ENCODE measurements at places on chromosomes 6 and 20. TPM values are rescaled to one million over a fixed set of nuclear protein-coding genes. Genes with fewer than 3 reads are reported as not detected.
A peak's percentile ranks its signal among the peaks of the same experiment; 100 is the strongest.

AVP gene
- polyA plus RNA-seq, result not detected

TCP11 gene
- not detected for polyA plus RNA-seq

MAFB gene
- not detected for polyA plus RNA-seq

KIF25 gene
- polyA plus RNA-seq, result not detected

RAET1L gene
- not detected for polyA plus RNA-seq

ARG1 gene
- not detected for polyA plus RNA-seq

DNA sequence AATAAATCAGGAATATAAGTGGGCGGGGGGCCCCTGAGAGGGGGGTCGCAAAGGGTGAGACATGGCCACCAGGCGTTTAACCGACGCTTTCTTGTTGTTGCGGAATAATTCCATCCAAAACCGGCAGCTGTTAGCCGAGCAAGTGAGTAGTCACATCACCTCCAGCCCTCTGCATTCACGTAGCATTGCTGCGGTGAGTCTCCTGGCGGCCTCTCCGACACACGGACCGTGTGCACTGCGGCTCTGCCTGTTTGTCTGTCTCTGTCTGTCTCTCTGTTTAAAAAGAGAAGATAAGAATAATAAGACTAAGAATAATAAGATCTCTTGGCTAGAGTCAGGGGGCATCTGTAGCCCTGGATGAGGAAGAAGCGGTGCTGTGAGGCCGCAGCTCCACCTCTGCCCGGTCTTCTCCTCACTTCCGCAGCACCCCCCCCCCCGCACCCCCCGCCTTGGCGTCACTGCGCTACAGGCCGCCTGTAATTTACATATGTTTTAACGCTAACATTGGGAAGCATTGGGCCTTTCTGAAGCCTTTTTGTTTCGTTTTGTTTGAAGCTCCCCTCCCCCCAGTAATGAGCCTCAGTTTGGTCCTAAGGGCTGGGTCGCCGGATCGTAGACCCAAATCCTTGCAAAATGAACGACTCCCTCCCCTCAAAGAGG lies 993 bp downstream of the STX16 start:
- peak; percentile 61 for DNase-seq
- H3K27me3 ChIP-seq, result no peaks in the 10 kb centered on the region
- peak overlapping the region; percentile 92 for H3K4me3 ChIP-seq
- no peaks in the 10 kb centered on the region for H3K36me3 ChIP-seq
- H3K4me1 ChIP-seq, result peaks cover 5% of the 10 kb centered on the region
- peak overlapping the region; percentile 93 for H3K27ac ChIP-seq

- no peaks in the 10 kb centered on the region for H3K27me3 ChIP-seq
- no peak overlapping the region for H3K27ac ChIP-seq
- H3K4me3 ChIP-seq, result no peak overlapping the region
- DNase-seq, result no peak
- peaks cover 30% of the 10 kb centered on the region for H3K4me1 ChIP-seq
Observed at GRCh38 chr6:11412011-11412424, 125.5 kb upstream of the TMEM170B start.

GRCh38 chr6:39050453-39051112 lies 2.0 kb downstream of the GLP1R start:
- no peaks in the 10 kb centered on the region for H3K4me1 ChIP-seq
- no peaks in the 10 kb centered on the region for H3K36me3 ChIP-seq
- H3K27ac ChIP-seq, result no peak overlapping the region
- no peak for DNase-seq

- H3K36me3 ChIP-seq, result no peaks in the 10 kb centered on the region
- H3K27me3 ChIP-seq, result peaks cover 9% of the 10 kb centered on the region
- no peak within 1 kb of the TSS for H3K4me3 ChIP-seq
- H3K27ac ChIP-seq, result no peak within 1 kb of the TSS
- no peaks in the 10 kb centered on the region for H3K4me1 ChIP-seq
- no peak for DNase-seq
Observed at GRCh38 chr20:24469116-24469893, at the start of gene SYNDIG1. Gene SYNDIG1, plus strand, starts transcription at chr20:24469629. Its CDS starts 73,469 bp downstream, at chr20:24543098.

DNA sequence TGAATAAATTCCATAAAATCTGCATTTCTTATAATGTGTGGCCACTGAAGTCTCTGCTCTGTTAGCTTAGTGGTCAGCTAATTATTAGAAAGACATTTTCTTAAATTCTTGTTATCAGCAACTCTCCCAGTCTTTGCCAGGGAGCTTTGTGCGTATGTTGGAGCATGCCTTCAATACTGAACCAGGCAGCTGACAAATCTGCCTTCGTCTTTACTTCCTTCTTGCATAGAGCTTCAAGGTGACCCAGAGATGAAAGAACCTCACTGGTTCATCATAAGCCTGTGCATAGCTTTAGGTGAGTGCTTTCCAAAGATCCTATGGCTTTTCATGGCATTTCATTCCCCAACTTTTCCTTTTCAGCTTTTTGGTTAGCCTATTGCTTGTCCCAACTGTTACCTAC lies 43.0 kb upstream of the NELFCD start:
- H3K4me1 ChIP-seq, result peaks cover 10% of the 10 kb centered on the region
- H3K36me3 ChIP-seq, result no peaks in the 10 kb centered on the region
- no peak overlapping the region for H3K27ac ChIP-seq
- no peak for DNase-seq

DNA sequence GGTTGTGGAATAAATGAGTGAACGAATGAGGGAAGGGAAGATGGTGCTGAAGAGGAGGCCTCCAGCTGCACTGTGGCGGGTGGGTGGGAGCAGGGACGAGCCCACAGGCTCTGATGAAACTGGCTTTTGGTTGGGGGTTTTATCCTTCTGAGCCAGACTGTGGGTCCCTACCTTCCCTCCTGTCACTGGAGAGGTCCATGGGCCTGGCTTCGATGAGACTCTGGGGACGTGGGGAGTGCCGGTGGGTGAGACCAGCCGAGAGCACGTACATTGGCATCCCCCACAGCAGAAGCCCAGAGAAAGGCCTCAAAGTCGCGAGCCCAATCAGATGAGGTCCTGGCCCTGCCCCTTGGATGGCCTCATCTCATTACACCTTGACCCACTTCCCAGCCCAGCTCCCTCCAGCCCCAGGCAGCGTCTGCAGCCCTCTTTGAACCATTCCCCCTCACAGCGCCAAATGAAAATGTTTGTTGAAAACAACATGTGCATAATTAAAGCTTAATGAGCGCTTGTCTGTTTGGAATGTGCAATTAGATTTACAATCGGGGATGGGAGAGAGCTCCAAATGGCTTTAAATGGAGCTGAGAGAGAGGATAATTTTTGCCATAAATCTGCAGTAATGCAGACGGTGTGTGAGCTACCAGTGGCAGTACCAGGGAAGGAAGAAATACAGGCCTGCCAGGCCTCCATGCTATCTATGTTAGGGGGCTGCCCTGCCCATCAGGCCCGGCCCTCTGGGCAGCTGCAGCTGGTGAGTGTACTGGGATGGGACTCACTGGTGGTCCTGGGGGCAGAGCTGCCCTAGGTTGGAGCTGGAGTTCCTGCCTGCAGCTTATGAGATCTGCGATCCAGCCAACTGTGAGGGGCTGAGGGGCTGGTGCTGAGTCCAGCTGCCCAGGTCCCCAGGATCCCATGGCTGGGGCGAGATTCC lies 47.2 kb downstream of the TOX2 start:
- no peaks in the 10 kb centered on the region for H3K27me3 ChIP-seq
- no peak overlapping the region for H3K4me3 ChIP-seq
- no peak for DNase-seq
- peaks cover 22% of the 10 kb centered on the region for H3K4me1 ChIP-seq
- H3K36me3 ChIP-seq, result no peaks in the 10 kb centered on the region

DNA sequence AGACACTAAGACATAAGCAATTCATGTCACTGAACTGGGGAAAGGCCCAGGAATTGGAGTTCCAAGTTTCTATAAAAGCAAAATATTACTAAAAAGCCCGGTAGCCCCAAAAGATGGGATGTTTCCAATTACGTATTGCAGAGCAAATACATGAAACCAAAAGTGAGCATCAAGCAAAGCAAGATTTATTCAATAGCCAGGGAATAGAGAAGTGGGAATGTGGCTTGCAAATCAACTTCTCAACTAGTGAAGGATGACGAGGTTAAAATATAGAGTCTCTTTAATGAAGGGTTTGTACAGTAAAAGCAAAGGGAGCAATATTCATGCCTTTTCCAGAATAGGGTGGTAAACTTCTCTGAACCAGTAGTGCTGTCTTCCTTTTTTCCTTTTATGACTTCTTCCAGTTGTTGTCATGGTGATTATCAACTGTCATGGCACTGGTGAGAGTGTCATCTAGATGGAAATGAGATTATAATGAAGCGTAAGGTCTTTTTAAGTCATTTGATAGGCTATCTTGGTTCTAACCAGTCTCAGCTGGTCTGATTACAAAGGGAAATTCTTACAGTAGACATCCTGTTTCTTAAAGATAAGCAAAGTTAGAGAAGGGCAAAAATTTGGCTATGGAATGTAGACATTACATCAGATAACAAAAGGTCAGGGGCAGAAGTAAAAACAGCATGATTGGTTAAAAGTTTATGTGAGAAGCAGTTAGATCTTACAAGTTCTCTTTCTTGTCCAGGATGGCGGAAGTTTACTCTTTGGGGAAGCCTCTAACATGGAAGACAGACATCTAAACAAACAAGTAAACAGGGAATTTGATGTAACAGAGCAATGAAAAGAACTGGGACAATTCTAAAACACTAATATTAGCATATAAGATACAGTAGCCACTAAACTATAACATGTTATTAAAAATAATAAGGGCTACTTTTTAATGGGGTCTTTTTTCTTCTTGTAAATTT lies 96.9 kb downstream of the TBX18 start:
- H3K4me1 ChIP-seq, result no peaks in the 10 kb centered on the region
- no peak overlapping the region for H3K4me3 ChIP-seq
- no peak for DNase-seq
- no peaks in the 10 kb centered on the region for H3K36me3 ChIP-seq
- H3K27ac ChIP-seq, result no peak overlapping the region
- H3K27me3 ChIP-seq, result no peaks in the 10 kb centered on the region

GRCh38 chr20:63831993-63832686 lies 1.1 kb upstream of the ZBTB46 start:
- peaks cover 10% of the 10 kb centered on the region for H3K27me3 ChIP-seq
- H3K4me3 ChIP-seq, result no peak overlapping the region

GRCh38 chr6:105056646-105057045 lies 99.7 kb downstream of the LIN28B start:
- H3K4me1 ChIP-seq, result no peaks in the 10 kb centered on the region
- H3K4me3 ChIP-seq, result no peak overlapping the region
- DNase-seq, result no peak
- no peaks in the 10 kb centered on the region for H3K36me3 ChIP-seq
- no peaks in the 10 kb centered on the region for H3K27me3 ChIP-seq
- no peak overlapping the region for H3K27ac ChIP-seq

DNA sequence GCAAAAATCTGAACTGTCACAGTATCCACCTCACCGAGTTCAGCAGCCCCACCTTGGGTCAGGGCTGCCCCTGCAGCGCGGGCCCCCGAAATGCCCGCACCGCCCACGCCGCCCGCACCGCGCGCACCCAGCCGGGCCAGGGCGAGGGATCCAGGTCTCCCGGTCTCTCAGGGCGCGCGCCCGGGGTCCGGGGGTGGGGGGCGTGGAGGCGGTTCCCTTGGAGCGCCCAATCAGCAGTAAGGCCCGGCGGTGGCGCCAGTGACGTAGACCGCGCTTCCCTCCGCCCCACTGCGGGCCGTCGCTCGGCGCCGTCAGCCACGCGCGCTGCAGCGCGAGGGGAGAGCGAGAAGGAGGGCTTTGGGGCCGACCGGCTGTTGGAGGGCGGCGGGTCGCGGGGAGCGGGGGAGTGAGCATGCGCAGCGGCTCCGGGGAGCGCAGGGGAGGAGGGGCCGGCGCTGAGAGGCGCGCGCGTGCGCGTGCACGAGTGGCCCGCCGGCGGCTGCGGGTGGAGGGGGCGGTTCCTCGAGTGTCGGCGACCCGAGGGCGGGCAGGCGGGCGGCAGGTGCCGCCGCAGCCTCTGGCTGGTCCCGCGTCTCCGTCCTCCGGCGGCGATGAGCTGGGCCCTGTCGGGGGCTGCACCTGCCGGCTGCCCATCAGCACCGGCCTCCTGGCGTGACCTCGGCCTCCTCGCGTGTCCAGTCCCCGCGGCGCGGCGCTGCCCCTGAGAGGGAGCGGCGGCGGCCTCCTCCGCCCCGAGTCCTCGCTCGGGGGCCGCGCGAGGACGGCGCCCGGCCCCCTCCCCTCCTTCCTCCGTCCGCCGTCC lies at the start of gene TMEM170B:
TSS of gene TMEM170B (plus strand) at position 521 of the 823 bp plus-strand sequence. CDS start 529 bp downstream, outside the sequence.
- H3K27me3 ChIP-seq, result no peaks in the 10 kb centered on the region
- H3K4me1 ChIP-seq, result no peaks in the 10 kb centered on the region
- peak within 1 kb of the TSS; percentile 69 for H3K27ac ChIP-seq
- H3K4me3 ChIP-seq, result peak within 1 kb of the TSS; percentile 96

DNA sequence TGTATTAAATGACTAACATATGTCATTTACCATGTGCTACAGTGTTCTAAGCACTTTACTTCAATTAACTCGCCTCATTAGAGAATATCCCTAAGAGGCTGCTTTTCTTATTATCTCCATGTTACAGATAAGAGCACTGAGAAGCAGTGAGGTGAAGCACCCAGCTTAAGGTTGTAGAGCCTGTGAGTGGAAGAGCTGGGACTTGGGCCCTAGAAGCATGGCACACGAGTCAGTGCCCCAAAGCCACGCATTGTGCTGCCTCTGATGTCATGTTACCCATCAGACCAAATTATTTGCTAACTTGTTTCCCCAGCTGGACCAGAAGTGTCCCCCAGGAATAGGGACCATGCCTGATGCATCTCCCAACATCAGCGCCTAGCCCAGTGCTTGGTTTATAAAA lies 34.1 kb downstream of the POFUT1 start:
- H3K27me3 ChIP-seq, result no peaks in the 10 kb centered on the region
- no peak overlapping the region for H3K27ac ChIP-seq
- H3K36me3 ChIP-seq, result no peaks in the 10 kb centered on the region
- no peak overlapping the region for H3K4me3 ChIP-seq

- H3K27ac ChIP-seq, result no peak overlapping the region
- H3K36me3 ChIP-seq, result no peaks in the 10 kb centered on the region
- no peaks in the 10 kb centered on the region for H3K27me3 ChIP-seq
- no peak for DNase-seq
Observed at GRCh38 chr6:131749023-131749422, 38.2 kb upstream of the CTAGE9 start.

DNA sequence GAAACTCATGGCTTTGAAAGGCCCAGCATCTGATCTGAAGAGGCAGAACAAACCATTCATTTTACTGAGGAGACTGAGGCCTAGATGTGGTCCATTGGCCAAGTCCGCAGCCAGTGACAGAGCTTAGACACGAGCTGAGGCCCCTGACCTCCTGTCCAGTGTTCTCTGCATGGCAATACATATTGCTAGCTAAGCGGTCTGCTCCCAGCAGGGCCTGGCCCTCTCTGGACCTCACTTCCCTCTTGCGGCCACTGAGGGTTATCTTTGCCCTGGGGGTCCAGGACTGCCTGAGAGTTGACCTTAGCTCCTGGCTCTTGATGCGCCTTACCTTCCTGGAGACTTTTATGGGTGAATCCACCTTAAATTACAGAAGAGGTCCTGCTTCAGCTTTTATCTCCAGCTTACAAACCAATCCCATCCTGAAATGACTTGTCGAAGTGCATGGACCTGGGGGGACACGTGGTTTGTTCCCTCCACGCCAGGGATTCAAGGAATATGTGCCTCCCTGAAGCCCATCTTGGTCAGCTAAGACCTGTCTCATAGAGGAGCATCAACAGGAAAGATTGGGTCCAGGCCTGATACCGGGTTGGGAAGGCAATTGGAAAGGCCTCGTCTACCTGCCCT lies 75.6 kb downstream of the CNBD2 start:
- DNase-seq, result no peak
- no peaks in the 10 kb centered on the region for H3K4me1 ChIP-seq

All from GM12878 (cell line).